Muscle of back (tissue), 13 donors: ENCODE measurements at places on chromosomes 4 and X. TPM values are rescaled to one million over a fixed set of nuclear protein-coding genes. Genes with fewer than 3 reads are reported as not detected.

RAB39B gene
- 0.38 TPM for polyA plus RNA-seq

ZNF630 gene
- 3.1 TPM for polyA plus RNA-seq

COL25A1 gene
- polyA plus RNA-seq = 7.5 TPM

PCDH19 gene
- 4.3 TPM for polyA plus RNA-seq

DNA sequence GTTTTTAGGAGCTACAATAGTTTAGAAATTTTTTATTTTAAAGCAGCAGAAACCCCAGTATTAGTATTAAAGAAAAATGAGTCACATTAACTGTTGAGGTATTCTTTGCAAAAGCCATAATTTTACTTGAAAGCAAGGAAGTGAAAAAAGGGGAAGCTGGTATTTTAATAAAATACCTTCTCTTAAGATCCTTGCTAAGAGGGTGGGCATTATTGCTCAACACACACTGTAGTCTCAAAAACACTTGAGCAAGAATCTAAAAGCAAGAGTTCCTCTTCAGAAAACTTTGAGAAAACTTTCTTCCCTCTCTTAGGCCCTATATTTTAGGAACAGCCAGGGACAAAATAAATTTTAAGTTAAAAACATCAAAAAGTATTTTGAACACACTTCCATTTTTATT, 259.4 kb upstream of the DIAPH2 start:
- no peak for DNase-seq

GRCh38 chr4:11741190-11741652, 312.5 kb upstream of the HS3ST1 start:
- no peak for DNase-seq

GRCh38 chr4:17095771-17096170, 197.3 kb upstream of the LDB2 start:
- no peak for DNase-seq

- no peak for DNase-seq
Observed at GRCh38 chr4:39621582-39621981, 17.1 kb downstream of the SMIM14 start.

DNA sequence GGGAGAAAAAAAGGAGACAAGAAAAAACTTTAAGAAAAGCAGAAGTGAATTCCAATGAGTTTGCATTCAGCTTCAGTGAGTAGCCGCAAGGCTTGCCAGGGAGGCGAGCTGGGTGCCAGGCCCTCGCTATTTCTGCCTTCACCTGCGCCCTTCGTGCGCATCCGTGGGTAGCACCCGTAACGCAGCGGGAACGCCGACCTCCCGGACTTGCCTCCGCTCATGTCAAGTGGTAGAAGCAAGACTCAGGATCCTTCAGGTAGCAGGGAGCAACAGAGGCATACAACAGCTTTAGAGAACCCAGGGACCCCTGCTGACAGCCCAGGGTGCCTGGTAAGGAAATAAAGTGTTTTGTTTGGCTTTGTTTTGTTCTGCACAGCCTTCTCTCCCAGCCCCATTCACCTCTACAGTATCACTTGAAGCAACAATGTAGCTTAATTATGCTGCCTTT, 140.0 kb upstream of the BCOR start:
- no peak for DNase-seq

DNA sequence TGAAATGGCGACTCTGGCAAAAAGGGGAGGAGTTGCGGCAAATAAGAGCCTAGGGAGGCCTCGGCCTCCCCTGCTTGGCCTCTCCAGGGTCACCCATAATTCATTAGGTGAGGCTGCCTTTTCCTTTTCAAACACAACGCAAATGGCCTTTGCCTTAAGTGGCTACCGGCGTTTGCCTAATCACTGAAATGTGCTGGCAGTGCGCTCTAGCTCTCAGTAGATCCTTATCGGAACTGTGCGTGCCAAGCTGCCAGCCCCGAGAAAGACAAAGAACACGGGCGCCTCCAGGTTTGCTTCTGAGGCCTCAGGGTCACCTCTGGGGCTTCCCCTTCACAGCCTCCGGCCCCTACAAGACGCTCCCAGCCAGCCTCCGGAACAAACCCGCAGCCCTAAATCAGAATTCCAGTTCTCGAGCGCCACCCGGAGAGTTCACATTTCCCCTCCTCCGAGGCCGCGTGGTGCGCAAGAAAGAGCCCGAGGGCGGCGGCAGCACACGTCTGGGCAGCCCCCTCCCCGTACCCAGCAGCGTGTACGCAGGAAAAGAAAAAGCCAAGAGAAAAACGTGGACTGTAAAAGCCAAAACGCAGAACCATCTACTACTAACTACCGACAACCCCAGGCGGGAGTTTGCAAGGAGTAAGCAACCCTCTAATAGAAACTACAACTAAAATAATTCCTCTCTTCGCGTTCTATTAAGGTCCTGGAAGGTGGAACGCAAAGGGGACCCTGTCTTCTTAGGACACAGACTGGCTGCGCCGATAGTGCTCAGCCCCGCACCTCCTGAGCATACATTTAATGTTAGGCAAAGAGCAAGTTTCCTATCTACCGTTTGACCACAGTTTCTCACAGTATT, 76.5 kb upstream of the BCOR start:
- peak; percentile 73 for DNase-seq

- peak; percentile 78 for DNase-seq
Observed at GRCh38 chr4:105990933-105991332, 95.7 kb downstream of the NPNT start.
